Activated T-cell treated with anti-CD3 and anti-CD28 coated beads, Interleukin-2, amount 50 U/mL, for 4 hours (primary cell): ENCODE measurements at places on chromosomes 7 and 10.

DNA sequence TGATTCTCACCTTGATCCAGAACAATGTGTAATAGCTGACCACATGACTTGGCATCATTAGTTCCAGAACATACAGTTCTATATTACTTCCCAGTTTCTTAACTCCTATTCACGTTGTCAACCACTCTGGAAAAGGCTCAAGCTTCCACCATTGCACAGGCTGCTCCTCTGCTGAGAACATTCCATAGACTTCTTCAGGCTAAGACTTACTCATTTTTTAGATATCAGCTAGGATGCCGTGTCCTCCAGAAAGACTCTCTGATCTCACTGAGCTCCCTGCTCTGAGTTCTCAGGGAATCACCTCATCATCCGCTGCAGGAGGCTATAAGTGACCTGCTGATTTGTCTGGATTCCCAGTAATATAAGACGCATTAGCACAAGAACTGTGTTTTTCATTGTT lies 73.1 kb downstream of the HTR7 start:
- no peak for DNase-seq

- no peak for DNase-seq
Observed at GRCh38 chr10:86204421-86205305, 161.9 kb downstream of the GRID1 start.

GRCh38 chr7:38673795-38674194 lies 42.6 kb upstream of the AMPH start:
- DNase-seq = no peak

DNA sequence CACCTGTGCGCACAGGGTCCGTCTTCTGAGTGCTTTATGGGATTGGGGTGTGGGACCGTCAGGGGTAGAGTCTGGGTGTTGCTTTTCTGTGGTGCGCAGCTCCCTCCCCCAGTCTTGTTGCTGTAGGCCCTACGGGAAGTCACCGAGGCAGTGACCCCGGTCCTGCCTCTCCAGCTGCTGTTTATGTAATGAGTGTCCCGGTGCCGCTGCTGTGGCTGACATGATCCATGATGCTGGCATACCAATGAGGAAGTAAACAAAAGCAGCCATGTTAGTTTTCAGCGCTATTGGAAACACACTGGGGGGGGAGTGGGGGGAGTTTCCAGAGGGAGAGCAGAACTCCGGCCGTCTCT lies 1.1 kb downstream of the TRIM8 start:
- no peak for DNase-seq

GRCh38 chr10:96693431-96693830 lies 26.9 kb downstream of the PIK3AP1 start:
- no peak for DNase-seq

DNA sequence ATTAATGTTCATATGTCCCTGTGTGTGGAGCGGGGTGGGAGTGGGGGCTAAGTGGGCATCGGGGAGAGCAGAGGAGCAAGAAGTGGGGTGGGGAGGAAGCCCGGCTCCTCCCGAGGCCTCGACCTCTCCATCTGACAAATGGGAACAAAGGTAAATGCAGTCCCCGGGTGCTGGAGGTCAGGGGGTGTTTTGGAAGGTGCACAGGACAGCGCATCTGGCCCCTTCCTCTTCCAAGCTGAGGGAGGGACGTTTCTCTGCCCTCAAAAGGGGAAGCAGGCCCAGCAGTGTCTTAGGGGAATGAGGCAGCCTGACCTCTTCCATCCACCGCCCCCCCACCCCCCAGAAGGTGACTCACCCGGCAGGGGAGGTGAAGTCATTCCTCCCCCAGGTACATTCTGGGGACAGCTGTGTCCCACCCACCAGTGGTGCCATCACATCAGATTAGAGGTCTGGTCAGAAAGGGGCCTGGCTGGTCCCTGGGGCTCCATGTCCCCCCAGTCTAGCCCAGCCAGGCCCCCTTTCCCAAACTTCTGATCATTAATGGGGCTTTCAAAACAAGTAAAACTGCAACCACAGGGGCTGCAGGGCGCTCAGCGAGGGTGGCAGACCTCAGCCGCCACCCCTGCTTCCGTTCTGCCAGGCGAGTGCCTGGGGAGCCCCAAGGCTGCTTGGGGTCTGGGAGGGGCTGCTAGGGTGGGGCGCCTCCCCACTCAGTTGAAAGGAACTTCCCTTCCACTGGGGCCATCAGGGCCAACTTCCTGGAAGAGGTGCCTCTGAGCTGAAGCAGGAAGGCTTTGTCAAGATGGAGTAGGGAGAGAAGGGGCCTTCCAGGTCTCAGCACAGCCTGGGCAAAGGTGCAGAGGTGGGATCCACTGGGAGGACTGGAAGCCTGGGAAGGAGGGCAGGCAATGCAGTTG lies 10.8 kb downstream of the LFNG start:
- DNase-seq = peak; percentile 72

DNA sequence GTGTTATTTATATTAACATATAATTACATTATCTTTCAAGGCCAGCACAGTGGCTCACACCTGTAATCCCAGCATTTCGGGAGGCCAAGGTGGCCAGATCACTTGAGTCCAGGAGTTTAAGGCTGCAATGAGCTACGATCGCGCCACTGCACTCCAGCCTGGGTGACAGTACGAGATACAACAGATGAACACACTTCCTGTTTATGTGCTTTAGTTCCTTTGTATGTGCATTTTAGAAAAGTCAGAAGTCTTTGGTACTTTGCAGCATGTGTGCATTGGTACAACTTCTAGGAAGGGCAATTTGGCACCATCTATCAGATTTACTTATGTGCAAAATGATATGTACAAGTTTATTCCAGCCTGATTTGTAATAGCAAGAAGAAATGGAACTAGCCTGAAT lies 13.3 kb downstream of the SLC35G1 start:
- no peak for DNase-seq

- DNase-seq = no peak
Observed at GRCh38 chr10:104774234-104774633, 133.1 kb downstream of the SORCS3 start.
